NCI-H2171 treated with DMSO at 0.1 percent for 48 hours (cell line): ENCODE measurements at places on chromosomes 4 and X.

- DNase-seq: no peak
Observed at GRCh38 chr4:168272488-168272887, 46.1 kb downstream of the DDX60 start.

- DNase-seq: no peak
Observed at GRCh38 chr4:105356194-105356593, 117.7 kb downstream of the PPA2 start.

- DNase-seq: no peak
Observed at GRCh38 chr4:1503583-1504471, 97.6 kb upstream of the NKX1-1 start.

GRCh38 chr4:175263537-175263936 is 345.4 kb downstream of the ADAM29 start:
- no peak for DNase-seq

- no peak for DNase-seq
Observed at GRCh38 chr4:10212901-10213300, 96.3 kb upstream of the WDR1 start.

GRCh38 chr4:110287130-110287529 is 88.7 kb upstream of the ELOVL6 start:
- no peak for DNase-seq

DNA sequence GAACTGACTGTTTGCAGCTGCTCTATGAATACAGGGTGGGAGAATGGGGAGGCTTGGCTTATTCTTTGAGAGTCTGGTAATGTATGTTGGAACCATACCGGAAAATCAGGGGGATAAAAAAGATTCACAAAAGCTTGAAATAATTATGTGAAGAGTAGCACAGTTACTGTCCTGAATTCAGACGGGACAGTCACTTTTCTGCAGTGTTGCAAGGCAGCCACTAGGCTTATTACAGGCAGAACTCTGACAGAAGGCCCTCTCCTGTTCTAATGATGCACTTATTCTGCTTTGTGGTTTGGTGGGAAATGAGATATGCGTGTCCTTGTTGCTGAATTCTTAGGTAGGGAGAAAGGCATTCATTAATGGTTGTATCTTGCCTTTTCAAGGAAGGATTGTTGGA is 37.2 kb downstream of the GUCY1B1 start:
- DNase-seq: no peak

- no peak for DNase-seq
Observed at GRCh38 chr4:95541889-95542607, 6.7 kb downstream of the UNC5C start.

DNA sequence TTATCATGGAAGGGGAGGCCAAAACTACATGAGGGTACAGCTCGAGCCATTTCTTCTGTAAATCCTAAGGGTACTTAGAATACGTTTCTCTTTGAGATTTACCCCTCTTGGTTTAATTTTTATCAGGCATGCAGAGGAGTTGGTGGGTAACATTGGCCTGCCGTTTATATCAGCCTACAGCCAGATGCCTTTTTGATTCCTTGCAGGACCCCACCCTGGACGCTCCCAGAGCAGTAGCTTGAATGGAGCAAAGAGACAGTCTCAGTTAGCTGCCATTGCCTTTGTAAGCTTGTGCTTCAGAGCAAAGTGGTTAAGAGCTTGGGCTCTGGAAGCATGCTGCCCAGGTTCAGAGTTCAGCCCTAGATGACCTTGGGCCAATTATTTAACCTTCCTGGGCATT is 9.0 kb downstream of the DOCK11 start:
- DNase-seq: no peak

DNA sequence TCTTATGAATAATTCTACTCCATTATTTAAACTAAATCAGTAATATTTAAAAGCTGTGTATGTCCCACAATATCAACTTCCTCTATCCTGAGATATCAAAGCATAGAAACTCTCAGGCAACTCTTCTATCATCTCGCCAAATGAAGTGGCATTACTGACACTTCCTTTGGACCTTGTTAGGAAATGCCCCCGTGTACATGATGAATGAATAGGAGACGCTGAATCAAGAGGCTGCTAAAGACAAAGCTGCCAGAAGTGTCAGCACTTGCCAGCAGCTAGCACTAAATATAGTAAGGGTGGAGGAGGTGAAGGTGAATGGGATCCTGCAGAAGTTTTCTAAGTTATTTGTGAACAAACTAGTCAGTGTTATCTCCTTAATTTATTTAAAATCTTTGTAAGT is 99.5 kb upstream of the BLTP1 start:
- no peak for DNase-seq

- peak; percentile 7 for DNase-seq
Observed at GRCh38 chr4:99815597-99816011, 1.0 kb upstream of the DAPP1 start.

- no peak for DNase-seq
Observed at GRCh38 chr4:89511776-89512175, 204.2 kb upstream of the GPRIN3 start.

DNA sequence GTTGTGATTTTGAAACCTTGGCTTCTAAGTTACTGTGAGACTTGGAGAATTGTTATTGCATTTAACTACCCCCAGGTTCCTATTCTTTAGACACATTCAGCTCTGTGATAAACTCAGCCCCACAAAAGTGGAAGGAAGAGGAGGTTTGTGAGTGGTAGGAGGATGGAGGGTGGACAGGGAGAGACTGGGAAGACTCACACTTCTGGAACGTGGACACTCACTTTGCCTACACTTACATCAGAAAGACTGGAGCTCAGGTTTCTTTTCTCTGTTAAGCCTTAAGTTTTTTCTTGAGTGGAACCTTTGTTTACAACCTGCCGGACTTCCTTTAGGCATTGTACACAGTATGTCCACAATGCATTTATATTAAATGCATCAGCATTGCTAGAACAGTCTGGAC is 99.0 kb downstream of the AREG start:
- DNase-seq: no peak

DNA sequence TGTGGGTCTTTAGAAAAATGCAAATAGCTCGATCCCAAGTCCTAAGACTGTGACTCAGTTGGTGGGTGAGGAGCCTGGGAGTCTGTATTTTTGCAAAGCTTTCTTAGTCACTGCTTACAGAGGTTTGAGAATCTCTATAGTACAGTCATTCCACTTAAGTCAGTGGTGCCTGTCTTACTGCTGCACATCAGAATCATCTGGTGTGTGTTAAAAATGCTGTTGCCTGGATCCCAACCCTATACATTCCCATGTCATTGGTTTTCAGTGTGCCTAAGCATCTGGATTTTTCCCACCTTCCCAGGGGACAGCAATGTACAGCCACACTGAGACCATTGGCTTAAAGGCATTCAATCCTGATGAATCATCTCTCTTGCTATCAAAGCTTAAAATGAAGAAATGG is 21.0 kb upstream of the GEMIN8 start:
- DNase-seq: no peak

DNA sequence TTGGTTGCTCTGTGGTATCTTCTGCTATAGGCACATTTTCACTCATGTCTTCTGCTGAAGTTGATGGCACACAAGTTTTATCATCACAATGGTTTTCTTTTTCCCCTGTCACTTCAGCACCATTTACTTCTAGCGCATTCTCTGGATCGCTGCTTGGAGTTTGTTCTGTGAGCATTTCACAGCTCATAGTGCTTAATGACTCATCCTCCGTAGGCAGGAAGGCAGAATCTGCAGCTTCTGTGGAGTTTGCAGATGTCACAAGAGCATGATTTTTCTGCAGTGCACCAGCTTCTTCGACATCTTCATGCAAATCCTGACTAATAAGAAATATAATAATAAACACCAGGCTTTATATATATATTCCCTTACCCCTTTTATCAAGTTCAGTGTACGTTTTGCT is 83.6 kb downstream of the CHM start:
- no peak for DNase-seq

DNA sequence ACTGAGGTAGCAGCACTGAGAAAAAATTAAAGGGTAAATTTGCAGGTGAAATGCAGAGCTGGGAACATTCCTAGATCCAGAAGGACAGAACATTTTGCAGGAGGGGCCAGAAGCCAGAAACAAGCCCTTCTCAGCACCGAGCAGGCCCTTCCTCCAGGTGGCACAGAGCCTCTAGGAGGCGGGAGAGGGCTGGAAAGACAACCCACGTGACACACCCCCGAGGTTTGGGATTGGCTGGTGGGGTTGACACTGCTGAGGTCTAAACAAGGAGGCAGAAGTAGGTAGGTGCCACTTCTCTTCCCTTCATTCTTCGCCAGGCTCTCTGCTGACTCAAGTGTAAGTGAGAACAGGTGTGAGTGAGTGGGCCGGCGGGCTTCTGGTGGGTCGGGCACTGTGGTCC is at the start of gene PAGE4:
PAGE4 (plus strand) TSS at position 288 of the 400 bp plus-strand sequence. CDS start 1,126 bp downstream, outside the sequence.
- DNase-seq: no peak

DNA sequence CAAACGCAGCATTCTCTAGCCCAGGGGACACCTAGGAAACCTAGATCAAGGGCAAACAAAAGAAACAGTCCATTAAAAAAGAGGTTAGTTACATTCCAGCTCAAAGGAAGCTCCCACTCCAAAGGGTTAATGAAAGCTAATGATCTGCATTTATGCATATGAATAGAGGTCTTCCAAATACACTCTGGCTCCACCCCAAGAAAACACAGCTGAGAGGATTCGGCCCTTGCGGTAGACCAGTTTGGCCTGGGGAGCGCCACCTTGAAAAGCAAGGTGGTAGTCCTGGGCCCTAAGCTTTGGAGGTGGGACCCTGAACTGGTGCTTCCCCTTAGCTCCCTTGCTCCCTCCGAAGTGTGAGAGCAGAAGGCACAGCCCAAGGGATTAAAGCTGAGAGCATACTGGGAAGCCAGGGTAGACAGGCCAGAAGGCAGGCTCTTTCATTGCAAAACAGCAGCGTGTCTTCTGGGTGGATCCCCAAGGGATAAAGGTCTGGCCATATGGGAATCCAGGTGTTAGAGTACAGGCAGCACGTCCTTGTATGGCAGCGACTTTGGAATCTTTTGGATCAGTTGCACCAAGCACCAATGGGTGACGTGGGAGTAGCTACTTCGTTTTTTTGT is 3.7 kb downstream of the GABRQ start:
- peak; percentile 94 for DNase-seq

GRCh38 chr4:34953145-34953799 is 1291.0 kb downstream of the ARAP2 start:
- DNase-seq: no peak

DNA sequence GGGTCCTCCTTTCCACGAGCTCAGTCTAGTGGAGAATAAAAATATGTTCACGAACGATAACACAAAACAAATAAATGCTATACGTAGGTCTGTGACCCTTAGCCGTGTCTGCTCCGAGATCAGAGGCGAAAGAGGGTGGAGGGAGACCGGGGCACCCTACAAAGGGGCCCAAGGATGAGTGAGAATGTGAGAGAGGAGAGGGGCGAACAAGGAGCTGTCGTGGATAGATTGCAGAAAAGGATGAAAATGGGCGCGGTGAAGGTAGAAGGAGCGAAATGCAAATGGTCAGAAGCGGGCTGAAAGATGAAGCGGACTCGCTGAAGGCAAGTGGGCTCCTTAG is 6.2 kb upstream of the ZBTB33 start:
- no peak for DNase-seq

- peak; percentile 53 for DNase-seq
Observed at GRCh38 chr4:25953740-25954139, 39.7 kb downstream of the SMIM20 start.

GRCh38 chrX:1529756-1530155 is 7.2 kb downstream of the P2RY8 start:
- no peak for DNase-seq

- DNase-seq: no peak
Observed at GRCh38 chr4:56345458-56345857, 41.8 kb downstream of the AASDH start.

DNA sequence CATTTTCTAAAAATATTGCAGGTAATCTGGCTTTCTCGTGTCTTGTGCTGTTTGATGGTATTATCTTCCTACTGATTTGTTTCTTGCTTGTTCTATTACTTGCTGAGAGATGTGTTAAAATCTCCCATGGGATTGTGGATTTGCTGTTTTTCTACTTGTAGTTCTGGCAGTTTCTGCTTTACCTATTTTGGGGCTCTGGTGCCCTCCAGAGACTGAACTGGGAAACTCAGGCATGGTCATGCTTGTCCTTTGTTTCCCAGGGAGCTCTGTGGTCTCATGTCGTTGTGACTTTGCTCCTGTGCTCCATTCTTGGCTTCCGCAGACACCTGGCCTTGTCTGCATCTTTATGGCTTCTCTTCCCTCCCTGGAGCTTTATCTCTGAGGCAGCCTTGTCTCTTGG is 39.5 kb downstream of the NSD2 start:
- DNase-seq: peak; percentile 72

GRCh38 chr4:95548738-95549245 is at the start of gene UNC5C:
Gene UNC5C, minus strand, starts transcription at chr4:95548973.
- no peak for DNase-seq

DNA sequence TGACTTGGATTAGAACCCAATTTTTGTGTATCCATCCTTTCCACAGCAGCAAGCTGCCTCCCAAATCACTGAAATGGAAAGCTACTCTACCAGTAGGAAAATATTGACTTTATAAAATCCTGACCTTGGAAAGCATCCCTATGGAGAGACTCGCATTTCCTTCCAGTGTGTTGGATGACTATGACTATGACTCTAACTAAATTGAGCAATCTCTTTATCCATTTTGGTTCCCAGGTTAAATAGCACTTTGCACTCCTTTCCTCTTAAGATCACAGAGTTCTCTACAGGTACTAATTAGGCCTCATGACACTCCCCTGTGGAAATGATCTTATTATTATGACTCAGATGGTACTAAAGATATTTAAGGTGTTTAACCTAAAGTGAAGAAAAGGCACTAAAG is 431.8 kb downstream of the PPARGC1A start:
- no peak for DNase-seq

DNA sequence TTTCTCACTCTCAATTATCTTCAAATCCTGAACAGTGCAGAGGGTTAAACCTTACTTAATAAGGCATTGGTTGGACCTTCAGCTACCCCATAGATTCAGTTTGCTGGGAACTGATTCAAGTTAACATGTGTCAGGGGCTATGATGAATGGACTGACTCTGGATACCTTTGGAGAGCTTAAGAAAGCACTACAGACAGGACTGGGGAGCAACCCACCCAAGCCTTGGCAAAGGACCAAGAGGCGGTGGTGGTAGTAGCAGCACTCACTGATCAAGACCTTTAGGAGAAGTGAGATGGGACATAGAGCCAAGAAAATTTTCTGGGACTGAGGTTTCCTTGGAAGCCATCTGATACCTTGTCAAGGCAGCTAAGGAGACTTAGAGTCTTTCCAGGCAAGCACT is 43.0 kb upstream of the TAPT1 start:
- no peak for DNase-seq

DNA sequence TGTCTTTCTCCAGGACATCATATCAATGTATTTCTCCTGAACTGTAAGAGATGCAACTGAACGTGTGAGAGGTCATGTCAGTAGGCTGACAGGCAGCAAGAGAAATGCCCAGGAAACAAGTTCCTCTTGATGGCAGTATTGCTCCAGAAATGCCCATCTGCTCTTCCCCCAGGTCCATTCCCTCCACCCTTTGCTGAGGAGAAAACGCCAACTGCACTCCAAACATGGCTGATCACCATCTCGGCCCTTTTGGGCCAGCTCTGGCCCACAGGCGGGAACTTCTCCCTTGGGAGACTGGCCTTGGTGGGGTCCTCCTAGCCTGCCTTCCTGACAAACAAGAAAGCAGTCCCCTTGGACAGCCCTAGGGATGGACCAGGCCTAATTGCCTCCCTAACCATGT is 276.5 kb upstream of the AGTR2 start:
- peak; percentile 68 for DNase-seq

- peak; percentile 37 for DNase-seq
Observed at GRCh38 chr4:16026160-16026761, 57.6 kb downstream of the PROM1 start.
